Upper lobe of right lung (tissue), 1 donor: ENCODE measurements at places on chromosomes 3 and 15. TPM values are rescaled to one million over a fixed set of nuclear protein-coding genes. Genes with fewer than 3 reads are reported as not detected.

GRCh38 chr15:75721480-75721922 is 8.9 kb upstream of the CSPG4 start:
- no peak overlapping the region for H3K4me3 ChIP-seq
- no peaks in the 10 kb centered on the region for H3K27me3 ChIP-seq
- peaks cover 7% of the 10 kb centered on the region for H3K4me1 ChIP-seq
- no peak for DNase-seq
- H3K36me3 ChIP-seq, result no peaks in the 10 kb centered on the region
- H3K27ac ChIP-seq, result no peak overlapping the region

- H3K27ac ChIP-seq, result no peak overlapping the region
- no peaks in the 10 kb centered on the region for H3K36me3 ChIP-seq
- no peaks in the 10 kb centered on the region for H3K4me1 ChIP-seq
- no peak overlapping the region for H3K4me3 ChIP-seq
- H3K27me3 ChIP-seq, result no peaks in the 10 kb centered on the region
- DNase-seq, result no peak
Observed at GRCh38 chr15:27648359-27648758, 450.8 kb downstream of the OCA2 start.

- no peak overlapping the region for H3K4me3 ChIP-seq
- H3K27me3 ChIP-seq, result no peaks in the 10 kb centered on the region
- H3K36me3 ChIP-seq, result no peaks in the 10 kb centered on the region
- H3K4me1 ChIP-seq, result peaks cover 20% of the 10 kb centered on the region
Observed at GRCh38 chr3:171564748-171565480, 104.7 kb upstream of the TNIK start.

- no peak overlapping the region for H3K4me3 ChIP-seq
- H3K27ac ChIP-seq, result no peak overlapping the region
- DNase-seq, result no peak
- H3K36me3 ChIP-seq, result no peaks in the 10 kb centered on the region
Observed at GRCh38 chr3:161489395-161489794, 7.2 kb upstream of the OTOL1 start.

- H3K27me3 ChIP-seq, result no peaks in the 10 kb centered on the region
- H3K27ac ChIP-seq, result no peak overlapping the region
- no peak overlapping the region for H3K4me3 ChIP-seq
- DNase-seq, result no peak
- H3K36me3 ChIP-seq, result no peaks in the 10 kb centered on the region
- H3K4me1 ChIP-seq, result no peaks in the 10 kb centered on the region
Observed at GRCh38 chr3:111548756-111549155, 6.8 kb downstream of the CD96 start.

DNA sequence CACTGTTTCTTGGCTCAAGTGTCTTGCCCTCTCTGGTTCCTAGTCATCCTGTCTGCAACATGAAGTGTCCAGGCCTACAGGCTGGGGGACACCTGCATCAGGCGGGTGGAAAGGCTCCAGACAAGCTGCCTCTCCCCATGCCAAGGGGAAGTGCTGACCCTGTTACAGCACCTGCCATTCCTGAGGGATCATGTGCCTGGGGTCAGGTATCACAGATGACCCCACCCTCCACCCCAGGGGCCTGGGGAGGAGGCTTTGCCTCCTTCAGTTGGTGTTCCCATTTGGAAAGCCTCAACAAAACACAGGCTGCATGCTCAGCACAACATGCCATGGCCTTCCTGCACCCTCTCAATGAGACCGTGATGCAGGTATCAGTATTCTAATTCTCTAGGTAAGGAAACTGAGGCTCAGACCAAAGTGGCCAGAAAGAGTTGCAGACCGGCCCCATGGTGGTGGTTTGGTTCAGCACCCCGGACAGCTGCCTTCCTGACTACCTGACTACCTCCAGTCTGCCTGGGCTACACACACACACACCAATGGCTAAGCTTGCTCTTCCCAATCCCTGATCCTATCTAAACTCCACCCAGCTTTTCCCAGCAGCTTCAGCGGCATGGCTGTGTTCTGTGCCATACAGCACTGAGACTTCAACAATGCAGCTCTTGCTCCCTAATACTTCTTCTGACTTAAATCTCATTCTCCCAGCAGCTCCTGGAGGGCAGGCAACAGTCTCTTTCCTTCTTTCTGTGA is 69.7 kb upstream of the LINGO1 start:
- H3K36me3 ChIP-seq, result no peaks in the 10 kb centered on the region
- DNase-seq, result no peak
- no peaks in the 10 kb centered on the region for H3K4me1 ChIP-seq
- H3K4me3 ChIP-seq, result no peak overlapping the region

DNA sequence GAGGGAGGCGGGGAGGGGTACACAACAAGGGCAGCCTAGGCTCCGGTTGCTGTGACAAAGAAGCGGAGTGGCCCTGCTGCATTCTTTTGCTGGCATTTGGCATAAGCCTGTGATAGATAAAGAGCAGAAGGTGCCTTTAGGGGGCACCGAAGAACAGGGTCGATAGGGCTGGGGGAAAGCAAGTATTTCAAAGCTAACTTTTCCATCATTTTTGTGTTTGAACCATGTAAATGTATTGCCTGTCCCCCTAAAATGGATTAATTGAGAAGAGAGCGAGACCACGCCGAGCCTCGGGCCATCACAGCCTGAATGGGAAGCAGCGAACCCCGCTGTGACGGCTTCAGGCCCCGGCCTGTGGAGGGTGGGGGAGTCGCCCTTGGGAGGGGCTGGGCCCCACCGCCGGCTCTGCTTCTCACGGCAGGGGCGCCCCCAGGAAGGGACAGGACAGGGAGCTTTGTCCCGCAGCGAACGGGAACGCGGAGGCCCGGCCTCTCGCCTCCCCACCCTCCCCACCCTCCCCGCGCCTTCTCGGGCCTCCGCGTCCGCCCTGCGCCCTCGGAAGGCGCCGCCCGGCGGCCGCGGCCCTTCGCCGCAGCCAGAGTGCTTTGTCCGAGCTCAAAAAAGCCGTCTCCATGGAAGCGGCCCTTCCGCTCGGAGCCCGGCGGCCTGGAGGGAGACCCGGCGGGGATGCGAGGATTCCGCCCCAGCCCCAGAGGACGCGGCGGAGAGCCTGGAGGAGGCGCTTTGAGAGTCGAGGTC is 32.4 kb upstream of the ALDH1L1 start:
- DNase-seq, result peak; percentile 75
- H3K4me1 ChIP-seq, result peaks cover 9% of the 10 kb centered on the region
- peaks cover 37% of the 10 kb centered on the region for H3K27me3 ChIP-seq
- peak overlapping the region; percentile 51 for H3K4me3 ChIP-seq
- no peaks in the 10 kb centered on the region for H3K36me3 ChIP-seq

DNA sequence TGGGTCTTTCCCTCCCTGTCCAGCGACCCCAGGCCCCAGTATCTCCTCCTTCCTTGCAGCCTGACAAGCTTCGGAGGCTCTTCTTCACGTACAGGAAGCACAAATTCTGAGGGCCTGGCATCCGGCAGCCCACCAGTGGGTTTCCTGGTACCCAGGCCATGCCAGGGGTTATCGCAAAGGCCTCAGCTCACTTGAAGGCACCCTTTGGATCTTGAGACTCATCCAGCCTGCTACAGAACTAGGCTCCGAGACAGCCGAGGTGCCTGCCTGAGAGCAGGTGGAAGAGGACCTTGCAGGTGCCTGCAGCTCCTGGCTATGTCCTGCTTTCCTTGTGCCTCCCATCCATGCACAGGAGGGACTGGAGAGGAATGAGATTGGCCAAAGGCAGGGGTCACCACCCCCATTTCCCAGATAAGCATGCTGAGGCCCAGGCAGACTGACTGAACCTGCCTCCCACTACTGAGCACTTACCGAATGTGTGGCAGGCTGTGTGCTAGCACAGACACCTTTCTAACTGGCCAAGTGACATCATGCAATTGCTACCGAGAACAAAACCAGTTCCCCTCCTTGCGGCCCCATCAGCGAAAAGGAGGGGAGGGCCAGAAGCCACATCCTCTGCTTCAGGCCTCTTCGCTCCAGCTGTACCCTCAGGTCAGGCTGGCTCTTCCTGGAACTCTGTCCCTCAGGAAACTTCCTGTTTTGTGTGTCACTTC is 11.2 kb downstream of the SH2D7 start:
- H3K36me3 ChIP-seq, result no peaks in the 10 kb centered on the region
- H3K27ac ChIP-seq, result peak overlapping the region; percentile 42

DNA sequence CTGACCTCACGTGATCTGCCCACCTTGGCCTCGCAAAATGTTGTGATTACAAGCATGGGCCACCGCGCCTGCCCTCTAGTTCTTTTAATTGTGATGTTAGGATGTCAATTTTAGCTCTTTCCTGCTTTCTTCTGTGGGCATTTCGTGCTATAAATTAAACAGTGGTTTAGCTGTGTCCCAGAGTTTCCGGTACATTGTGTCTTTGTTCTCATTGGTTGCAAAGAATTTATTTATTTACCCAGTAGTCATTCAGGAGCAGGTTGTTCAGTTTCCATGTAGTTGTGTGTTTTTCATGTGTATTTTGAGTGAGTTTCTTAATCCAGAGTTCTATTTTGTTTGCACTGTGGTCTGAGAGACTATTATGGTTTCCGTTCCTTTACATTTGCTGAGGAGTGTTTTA is 30.1 kb downstream of the MYRIP start:
- H3K4me3 ChIP-seq, result no peak overlapping the region
- no peaks in the 10 kb centered on the region for H3K36me3 ChIP-seq
- no peaks in the 10 kb centered on the region for H3K27me3 ChIP-seq
- no peak overlapping the region for H3K27ac ChIP-seq

GRCh38 chr3:69353503-69353902 is 32.4 kb downstream of the FRMD4B start:
- H3K27ac ChIP-seq, result peak overlapping the region; percentile 70
- H3K36me3 ChIP-seq, result no peaks in the 10 kb centered on the region
- DNase-seq, result peak; percentile 77

DNA sequence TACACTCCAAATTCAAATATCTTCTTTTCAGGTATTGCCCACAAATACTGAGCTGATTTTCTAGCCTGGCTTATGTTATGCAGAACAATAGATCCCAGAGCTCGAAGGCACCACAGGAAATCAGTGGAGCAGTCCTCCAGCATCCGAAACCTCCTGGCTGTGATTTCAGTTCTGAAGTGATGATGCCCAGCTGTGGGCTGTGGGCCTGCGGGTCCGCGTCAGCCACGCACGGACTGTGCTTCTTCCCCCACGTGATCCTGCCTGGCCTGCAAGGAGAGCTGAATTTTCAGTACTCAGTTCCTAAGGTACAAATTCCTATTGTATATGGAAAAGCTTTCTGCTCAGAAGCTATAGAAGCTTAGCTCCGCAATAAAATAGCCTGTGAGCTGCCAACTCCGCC is 96.2 kb downstream of the OCA2 start:
- DNase-seq, result no peak
- no peaks in the 10 kb centered on the region for H3K36me3 ChIP-seq
- H3K4me1 ChIP-seq, result no peaks in the 10 kb centered on the region
- no peak overlapping the region for H3K4me3 ChIP-seq
- H3K27me3 ChIP-seq, result no peaks in the 10 kb centered on the region

DNA sequence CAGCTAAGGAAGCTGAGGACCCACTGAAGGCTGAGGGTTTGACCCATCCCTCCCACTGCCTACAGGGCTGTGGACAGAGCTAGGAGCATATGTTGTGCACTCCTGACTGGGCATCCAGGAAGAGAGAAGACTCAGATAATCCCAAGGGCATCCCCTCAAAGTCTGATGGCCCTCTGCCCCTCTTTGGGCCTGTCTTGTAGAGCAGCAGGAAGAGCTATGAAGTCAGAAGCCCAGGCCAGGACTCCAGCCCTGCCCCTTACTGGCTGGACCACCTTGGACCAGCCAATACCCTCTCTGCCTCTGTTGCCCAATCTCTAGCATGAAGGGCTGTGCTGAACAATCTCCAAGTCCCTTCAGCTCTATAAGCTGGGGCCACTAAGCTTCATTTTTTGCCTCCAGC is 210.8 kb downstream of the RPLP1 start:
- no peak overlapping the region for H3K4me3 ChIP-seq
- DNase-seq, result no peak
- H3K27me3 ChIP-seq, result no peaks in the 10 kb centered on the region
- H3K4me1 ChIP-seq, result peaks cover 9% of the 10 kb centered on the region
- H3K36me3 ChIP-seq, result no peaks in the 10 kb centered on the region

DNA sequence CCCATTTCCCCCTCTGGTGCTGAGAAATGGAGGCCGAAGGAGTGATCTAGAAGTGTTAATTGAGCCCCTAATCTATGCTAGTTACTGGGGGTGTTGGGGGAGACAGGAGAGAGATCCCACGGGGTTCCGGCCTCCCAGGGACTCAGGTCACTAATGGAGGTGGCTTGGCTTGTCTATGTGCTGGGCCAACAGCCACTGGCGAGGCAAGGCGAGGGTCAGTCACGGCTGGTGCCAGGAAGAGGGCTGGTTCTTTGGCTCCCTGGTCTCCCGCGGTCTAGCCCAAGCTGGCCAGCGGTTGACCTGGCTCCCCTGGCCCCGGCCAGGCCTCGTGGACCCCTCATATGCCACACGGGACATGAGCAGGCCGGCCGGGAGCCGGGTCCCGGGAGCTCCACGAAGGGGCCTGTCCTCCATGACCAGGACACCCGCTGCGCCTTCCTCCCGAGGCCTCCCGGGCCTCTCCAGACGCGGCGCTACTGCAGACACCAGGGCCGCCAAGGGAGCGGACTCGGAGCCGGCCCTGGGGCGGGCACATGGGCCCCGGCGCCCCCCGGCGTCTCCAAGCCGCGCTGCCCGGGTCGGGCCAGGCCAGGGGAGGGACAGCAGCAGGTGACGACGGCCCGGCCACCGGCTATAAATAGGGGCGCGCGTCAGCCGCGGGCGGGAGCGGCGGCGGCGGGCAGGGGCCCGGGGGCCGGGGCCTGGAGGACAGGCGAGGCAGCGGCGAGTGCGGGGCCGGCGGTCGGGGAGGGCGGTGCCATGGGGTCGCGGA is at the start of gene ALPK3:
TSS of gene ALPK3 (plus strand) at position 663 of the 772 bp plus-strand sequence. CDS start at position 760, 97 bp downstream.
- H3K27me3 ChIP-seq, result no peaks in the 10 kb centered on the region
- peaks cover 33% of the 10 kb centered on the region for H3K4me1 ChIP-seq
- H3K4me3 ChIP-seq, result peak within 1 kb of the TSS; percentile 32
- peak; percentile 81 for DNase-seq
- no peaks in the 10 kb centered on the region for H3K36me3 ChIP-seq

DNA sequence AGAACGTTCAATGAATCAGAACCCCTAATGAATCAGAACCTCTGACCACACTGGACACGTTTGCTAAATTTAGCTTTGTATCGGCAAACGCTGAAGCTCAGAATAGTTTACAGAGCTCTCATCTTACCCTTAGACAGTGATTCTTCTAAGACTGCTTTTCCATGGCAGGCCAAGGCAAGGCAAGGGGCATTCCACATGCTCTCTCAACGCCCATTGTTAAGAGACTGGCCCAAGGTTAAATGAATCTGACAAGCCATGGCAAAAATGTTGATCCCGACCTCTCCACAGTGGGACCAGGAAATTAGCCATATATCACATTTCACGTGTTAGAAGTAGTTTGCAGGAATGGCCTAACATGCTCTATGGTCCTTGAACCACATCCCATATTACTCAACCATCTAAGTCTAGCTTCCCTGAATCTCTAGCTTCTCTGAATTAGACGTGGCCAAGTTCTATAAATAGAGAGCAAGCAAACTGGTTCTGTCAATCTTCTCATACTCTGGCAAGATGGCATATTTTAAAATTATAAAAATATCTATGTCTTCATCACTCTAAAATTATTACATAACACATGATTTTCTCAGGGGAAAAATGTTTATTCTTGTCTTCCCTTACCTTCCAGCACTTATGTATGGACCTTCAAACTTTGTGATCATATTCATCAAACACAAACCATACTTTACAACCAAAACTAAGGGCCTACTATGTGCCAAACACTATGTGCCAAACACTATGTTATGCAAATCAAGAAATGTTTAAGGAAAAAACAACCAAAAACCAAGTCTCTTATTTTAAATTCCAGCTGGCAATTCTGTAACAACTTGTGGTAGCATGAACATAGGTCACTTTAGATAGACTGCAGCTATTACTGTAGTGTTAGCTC is 54.3 kb downstream of the AAGAB start:
- H3K27me3 ChIP-seq, result no peaks in the 10 kb centered on the region
- H3K4me1 ChIP-seq, result peaks cover 8% of the 10 kb centered on the region
- H3K27ac ChIP-seq, result no peak overlapping the region
- peaks cover 26% of the 10 kb centered on the region for H3K36me3 ChIP-seq
- DNase-seq, result no peak
- H3K4me3 ChIP-seq, result no peak overlapping the region

Gene ADCY5
- total RNA-seq, result 4.0 TPM

Gene SNTN
- total RNA-seq, result not detected

Gene TMED3
- 45.6 TPM for total RNA-seq
